AG09309 (cell line): ENCODE measurements at places on chromosomes 3 and 15.

GRCh38 chr15:33159726-33160453 lies 34.6 kb downstream of the FMN1 start:
- DNase-seq: no peak

DNA sequence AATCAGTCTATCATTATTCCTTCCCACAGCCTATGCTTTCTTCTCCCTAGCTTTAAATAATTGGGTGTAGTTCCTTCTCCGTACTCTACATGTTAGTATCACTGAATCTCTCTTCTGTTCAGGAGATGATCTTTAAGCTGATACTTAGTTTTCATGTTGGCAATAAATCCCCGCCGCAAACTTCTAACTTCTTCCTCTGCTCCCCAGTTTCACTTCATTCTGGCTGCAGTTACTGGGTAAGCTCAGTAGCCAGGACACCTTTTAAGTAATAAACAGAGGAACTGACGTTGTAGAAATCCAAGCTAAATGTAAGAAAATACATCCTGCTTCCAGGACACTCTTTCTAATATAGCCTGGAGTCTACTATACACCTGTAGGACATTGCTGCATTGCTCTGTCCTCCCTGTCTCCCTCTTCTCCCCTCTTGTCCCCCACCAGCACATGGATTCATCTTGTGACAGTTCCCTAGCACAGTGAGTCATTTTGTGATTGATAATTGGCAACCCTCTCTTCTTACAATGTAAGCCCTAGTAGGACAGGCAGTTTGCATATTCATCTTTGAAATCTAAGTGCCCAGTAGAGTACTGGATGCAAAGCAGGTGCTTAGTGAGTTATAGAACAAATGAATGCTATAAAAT lies 598.2 kb downstream of the UNC13C start:
- DNase-seq: no peak

DNA sequence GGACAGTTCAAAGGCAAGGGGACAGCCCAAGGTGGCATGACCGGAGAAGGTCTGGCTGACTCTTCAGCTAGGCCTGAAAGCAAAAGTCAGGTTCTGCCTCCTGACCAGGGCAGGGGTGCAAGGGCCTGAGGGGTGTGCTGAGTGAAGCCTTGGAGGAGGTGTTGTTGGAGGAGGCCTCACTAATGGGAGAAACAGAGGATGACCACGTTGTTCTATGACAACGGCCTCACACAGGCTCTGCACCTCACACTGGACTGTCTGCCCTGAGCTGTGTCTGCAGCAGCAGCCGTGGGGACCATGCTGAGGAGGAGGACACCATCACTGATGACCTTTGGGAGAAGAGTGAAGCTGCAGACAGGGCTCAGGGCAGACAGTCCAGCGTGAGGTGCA lies 116.9 kb upstream of the ABHD17C start:
- DNase-seq: no peak

DNA sequence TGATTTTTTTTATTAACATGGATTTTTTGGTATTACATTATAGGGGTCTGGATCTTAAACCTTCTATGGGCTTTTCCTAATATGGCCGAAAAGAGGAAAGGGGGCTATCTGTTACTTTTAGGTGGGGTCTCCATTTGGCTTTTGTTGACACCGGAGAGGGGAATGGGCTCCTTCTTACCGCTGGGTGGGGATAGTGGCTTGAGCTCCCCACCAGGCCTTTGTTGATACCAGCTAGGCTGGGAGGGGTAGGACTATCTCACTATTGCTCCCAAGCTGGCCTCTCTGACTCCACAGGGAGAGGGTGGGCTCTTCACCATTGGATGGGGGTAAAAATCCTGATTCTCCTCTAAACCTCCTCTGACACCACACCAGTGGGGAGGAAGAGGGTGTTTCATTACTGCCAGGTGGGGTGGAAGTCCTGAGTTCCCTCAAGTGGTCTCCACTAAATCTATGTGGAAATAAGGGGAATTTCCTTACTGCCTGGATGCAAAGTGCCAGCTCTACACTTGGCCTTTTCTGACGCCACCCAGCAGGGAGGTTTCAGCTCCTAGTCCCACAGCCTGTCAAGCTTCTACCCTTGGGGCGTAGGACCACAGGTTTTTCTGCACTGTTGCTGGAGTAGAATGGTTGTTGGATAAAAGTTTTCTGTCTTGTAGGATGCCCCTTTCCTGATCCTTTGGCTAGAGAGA lies 572.3 kb downstream of the MAGI1 start:
- no peak for DNase-seq

GRCh38 chr3:21785765-21786437 lies 34.9 kb upstream of the ZNF385D start:
- no peak for DNase-seq

DNA sequence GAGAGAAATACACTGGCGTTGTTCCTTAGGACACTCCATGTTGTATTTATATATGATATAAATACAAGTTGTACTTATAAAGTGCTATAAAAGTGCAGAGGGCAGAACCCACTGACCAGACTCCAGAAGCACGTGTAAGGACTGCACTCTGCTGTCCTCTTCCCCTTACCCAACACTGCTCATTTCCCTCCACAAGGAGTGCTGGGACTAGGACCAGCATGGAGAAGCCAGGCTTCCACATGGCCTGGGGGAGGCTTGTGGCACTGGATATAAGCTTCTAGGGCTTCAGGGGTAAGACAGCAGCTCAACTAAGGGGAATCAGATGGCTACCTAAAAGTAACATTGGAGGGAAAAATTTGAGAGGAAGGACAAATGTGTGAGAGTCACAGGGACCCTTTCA lies 556.9 kb downstream of the IGSF11 start:
- DNase-seq: no peak

- no peak for DNase-seq
Observed at GRCh38 chr15:29138260-29138659, 131.4 kb downstream of the NSMCE3 start.

DNA sequence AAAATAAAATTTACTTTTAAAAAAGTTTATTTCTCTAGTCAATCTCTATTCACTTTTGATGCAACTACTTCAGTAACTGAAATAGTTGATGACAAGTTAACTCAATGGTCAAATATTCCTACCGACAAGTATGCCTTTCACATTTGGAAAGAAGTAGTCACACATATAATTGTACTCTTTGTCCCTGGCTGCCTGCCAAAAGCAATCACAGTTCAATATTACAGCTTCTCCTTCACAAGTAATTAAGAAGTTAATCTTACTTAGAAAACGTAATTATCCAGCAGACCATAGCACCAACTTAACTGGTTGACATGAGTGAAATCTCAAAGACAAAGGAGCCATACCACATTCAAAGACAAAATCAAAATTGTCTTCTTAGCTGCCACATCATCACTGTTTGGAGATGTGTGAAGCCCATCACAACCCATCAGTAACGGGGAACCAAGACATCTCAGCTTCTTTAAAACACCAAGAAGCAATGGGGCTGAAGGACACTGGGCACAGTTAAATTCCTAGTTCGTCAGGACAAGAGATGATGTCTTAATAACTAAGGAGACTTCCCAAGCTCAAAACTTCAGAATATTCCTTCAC lies 86.1 kb downstream of the PLCH1 start:
- DNase-seq: no peak

DNA sequence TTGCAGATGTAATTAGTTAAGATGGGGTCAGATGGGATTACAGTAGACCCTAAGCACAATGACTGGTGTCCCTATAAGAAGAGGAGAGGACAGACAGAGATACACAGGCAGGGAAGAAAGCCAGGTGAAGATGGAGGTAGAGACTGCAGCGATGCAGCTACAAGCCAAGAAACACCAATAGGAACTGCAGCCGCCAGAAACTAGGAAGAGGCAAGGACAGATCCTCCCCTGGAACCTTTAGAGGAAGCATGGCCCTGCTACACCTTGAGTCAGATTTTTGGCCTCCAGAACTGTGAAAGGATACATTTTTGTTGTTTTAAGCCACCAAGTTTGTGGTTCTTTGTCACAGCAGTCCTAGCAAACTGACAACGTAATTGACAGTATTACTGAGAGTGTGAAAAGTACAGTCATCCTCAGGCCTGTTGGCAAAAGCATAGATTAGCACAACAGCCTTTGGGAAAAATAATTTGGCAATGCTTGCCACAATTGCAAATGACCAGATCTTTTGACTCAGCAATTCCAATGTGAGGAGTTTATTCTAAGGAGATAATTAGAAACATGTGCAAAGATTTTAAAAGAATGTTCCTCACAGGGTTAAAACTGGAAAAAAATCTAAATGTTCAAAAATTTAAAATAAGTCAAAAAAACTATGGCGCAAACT lies 82.6 kb upstream of the TJP1 start:
- no peak for DNase-seq

- DNase-seq: no peak
Observed at GRCh38 chr3:31779514-31779913, 201.5 kb downstream of the OSBPL10 start.

DNA sequence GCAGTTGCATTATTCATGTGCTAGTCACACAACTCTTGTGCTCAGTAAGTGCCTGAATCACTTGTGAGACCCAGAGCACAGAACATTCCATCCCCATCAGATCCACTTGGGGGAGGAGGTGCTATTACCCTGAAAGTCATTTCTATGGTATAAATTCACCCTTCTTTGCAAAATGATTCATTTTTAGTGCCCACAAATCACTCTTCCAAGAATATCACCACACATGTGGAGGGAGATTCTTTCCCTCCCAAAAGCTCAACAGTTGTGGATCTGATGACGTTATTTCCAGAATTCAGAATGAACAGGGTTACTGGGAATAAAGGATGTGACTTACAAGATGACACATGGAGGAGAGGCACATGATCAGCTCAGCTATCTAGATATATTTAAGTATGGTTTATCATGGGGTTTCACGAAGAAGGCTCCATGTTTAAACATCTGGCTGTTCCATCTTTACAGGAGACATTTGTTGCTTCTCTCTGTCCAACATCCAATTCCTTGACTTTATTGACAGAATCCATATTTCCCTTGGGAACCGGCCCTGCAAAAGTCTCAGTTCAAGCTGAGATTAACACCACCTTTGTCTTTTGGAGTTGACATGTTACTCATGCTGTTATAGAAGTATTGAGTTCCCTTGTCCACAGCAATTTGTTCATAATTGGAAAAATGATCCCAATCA lies 214.2 kb upstream of the PROK2 start:
- peak; percentile 94 for DNase-seq

- no peak for DNase-seq
Observed at GRCh38 chr15:91318931-91319330, 218.9 kb downstream of the SV2B start.

DNA sequence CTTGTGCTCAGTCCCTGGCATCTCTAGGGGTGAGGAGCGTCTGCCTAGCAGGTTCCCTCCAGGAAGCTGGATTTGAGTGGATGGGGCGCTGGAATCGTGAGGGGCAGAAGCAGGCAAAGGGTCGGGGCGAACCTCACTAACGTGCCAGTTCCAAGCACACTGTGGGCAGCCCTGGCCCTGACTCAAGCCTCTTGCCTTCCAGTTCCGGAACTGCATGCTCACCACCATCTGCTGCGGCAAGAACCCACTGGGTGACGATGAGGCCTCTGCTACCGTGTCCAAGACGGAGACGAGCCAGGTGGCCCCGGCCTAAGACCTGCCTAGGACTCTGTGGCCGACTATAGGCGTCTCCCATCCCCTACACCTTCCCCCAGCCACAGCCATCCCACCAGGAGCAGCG lies 5.0 kb downstream of the RHO start:
- no peak for DNase-seq

DNA sequence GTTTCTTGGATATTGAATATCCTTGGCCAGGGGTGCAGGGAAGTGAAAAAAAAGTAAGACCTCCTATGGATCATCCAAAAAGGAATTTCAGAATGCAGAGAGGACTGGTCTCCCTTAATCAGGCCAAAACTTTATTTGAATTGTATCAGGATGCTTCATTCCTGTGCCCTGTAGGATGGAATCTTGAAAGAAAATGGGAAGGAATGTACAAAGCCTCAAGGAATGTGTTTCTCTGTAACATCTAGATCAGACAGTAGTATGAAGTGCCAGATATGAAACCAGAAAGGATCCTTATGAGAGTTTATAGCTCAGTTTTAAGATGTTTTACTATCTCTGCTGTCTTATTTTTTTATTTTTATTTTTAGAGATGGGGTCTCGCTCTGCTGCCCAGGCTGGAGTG lies 6.5 kb upstream of the GSK3B start:
- DNase-seq: no peak

- no peak for DNase-seq
Observed at GRCh38 chr3:65201926-65202325, 514.1 kb upstream of the ADAMTS9 start.

DNA sequence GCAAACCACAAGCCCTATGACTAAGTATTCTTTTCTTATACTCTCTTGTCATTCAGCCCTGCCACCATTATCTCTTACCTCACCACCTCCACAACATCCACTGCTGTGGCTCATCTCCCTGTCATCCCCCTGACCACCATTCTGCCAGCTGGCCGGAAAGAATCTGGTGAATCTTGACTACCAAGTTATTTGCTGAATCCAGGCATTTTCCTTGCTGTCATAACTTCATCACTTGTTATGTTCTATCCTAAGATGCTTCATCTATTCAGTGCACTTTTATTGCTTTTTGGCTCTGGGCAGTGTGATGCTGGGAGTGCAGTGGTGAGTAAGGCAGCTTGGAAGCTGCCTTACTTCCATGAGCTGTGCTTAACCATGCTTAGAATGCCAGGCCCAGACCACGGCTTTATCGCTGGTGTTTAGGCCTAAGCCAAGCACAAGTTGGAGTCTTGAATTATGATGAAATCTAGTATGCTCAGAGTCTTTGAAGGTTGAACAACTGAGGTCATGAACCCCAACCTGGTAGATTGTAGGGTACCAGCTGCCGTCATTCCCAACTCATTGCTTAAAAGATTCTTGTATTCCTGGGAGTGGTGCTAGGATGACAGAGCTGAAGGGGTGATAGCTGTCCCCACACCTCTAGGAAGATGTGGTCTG lies 27.0 kb upstream of the APH1B start:
- DNase-seq: peak; percentile 96

DNA sequence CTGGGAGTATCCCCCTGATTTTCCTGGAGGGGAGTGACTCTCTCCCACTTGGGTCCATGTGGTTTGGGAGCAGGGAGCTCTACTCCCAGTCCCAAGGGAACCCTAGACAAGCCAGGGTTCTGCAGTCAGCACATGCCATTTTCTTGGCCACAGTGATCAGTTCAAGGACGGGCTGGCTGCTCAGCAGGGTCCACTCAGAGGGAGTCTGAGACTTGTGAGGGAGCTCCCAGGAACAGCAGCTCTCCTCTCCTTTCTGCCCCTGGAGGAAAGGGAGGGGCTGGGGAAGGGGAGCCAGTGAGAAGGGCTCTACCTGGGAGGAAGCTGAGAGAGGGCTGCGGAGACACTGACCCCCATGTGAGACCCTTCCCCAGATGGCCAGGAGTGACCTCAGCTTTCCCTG lies 29.1 kb upstream of the LMCD1 start:
- DNase-seq: no peak

- no peak for DNase-seq
Observed at GRCh38 chr15:78224023-78224411, 10.3 kb downstream of the ACSBG1 start.

GRCh38 chr15:69720536-69720935 lies 267.9 kb downstream of the RPLP1 start:
- no peak for DNase-seq

- no peak for DNase-seq
Observed at GRCh38 chr3:59084583-59084982, 34.8 kb upstream of the CFAP20DC start.

GRCh38 chr3:151328298-151328995 lies 902 bp downstream of the P2RY13 start:
- DNase-seq: no peak
